ENCODE measurements at places on chromosomes 11 and 22. TPM values are rescaled to one million over a fixed set of nuclear protein-coding genes. Genes with fewer than 3 reads are reported as not detected.
A peak's percentile ranks its signal among the peaks of the same experiment; 100 is the strongest.

DNA sequence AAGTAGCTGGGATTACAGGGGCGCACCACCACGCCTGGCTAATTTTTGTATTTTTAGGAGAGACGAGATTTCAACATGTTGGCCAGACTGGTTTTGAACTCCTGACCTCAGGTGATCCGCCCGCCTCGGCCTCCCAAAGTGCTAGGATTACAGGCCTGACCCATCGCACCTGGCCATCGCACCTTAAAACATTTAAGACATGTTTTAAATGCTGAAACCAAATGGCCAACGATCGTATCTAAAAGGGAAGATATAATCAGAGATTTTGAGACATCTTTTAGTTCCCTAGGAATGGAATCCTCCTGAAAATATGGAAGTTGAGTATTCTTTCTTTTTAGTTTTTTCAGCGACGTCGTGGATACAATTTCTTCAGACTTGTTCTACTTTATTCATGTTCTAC lies 21.8 kb upstream of the APOBEC3A start:
- DNase-seq = no peak
- H3K27me3 ChIP-seq = peaks cover 38% of the 10 kb centered on the region
- no peak overlapping the region for H3K4me3 ChIP-seq
- peaks cover 11% of the 10 kb centered on the region for H3K4me1 ChIP-seq
- no peak overlapping the region for H3K27ac ChIP-seq

The PGM2L1 gene
- 4.0 TPM for total RNA-seq

The NNMT gene
- not detected for total RNA-seq

GRCh38 chr22:30717331-30717921 lies 22.8 kb downstream of the OSBP2 start:
- H3K4me3 ChIP-seq = no peak overlapping the region
- H3K27me3 ChIP-seq = peaks cover under 1% of the 10 kb centered on the region
- peaks cover 13% of the 10 kb centered on the region for H3K4me1 ChIP-seq
- H3K27ac ChIP-seq = peak overlapping the region; percentile 48
- DNase-seq = no peak
- H3K36me3 ChIP-seq = peaks cover 5% of the 10 kb centered on the region

The OTUB1 gene
- 104 TPM for total RNA-seq

The FOSL1 gene
- total RNA-seq = 31.7 TPM

The TMPRSS4 gene
- not detected for total RNA-seq

DNA sequence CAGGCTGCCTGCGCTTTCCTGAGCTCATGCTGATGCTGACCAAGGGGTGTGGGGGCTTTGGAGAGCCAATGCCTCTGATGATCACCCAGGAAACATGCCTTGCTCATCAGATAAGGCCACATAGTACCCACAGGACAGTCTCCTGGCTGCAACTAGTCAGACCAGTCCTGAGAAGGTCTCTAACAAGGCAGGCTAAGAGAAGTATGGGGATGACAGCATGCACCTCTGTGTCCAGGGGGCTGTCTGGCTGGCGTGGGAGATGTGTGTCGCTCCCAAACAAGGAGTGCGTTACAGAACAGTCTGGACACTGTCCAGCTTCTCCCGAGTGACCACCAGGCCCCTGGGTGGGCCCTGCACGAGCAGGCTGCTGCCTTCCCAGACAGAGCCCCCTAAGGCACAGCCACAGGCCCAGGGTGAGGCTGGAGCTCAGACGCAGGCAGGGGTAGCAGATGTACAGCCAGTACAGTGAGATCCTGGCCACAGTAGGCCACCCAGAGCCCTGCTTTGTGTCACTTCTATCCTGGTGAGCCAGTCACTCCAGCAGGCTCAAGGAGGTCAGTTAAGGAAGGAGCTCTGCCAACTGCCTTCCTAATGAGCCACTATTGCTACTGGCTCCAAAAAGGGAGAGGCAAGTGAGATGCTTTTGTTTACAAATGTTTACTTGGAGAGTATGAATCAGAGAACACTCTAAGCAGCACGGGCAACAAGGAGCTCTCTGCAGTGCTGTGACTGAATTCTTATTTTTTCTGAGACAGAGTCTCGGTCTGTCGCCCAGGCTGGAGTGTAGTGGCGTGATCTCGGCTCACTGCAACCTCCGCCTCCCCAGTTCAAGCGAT lies 66.0 kb upstream of the CLTCL1 start:
- H3K27me3 ChIP-seq = no peaks in the 10 kb centered on the region
- H3K4me1 ChIP-seq = peaks cover 5% of the 10 kb centered on the region
- no peak for DNase-seq
- H3K36me3 ChIP-seq = peaks cover 37% of the 10 kb centered on the region
- H3K4me3 ChIP-seq = no peak overlapping the region
- no peak overlapping the region for H3K27ac ChIP-seq

DNA sequence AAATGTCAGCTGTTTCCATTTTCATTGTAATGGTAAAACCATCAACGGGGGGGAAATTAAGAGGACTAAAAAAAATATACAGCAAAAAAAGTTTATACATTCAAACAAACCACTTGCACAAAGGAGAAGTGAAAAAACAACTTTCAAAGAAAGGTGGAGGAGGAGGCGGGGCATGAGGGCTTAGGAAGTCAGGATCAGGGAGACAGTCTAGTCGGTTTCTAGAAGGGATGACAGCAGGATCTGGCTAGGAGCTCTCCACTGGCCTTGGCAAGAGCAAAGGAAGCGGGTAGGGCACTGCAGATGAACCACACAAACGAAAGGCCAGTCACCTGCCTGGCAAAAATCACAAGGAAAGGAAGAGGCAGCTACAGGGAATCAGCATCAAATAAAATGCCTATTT lies 31.0 kb downstream of the NAP1L4 start:
- no peaks in the 10 kb centered on the region for H3K27me3 ChIP-seq
- H3K36me3 ChIP-seq = peaks cover 66% of the 10 kb centered on the region
- no peak for DNase-seq

The ARHGEF17 gene
- 0.05 TPM for total RNA-seq

GRCh38 chr11:119342362-119343130 lies 1.9 kb upstream of the C1QTNF5 start:
- H3K4me3 ChIP-seq = no peak overlapping the region
- peaks cover 9% of the 10 kb centered on the region for H3K36me3 ChIP-seq
- H3K4me1 ChIP-seq = peaks cover 14% of the 10 kb centered on the region
- peaks cover 37% of the 10 kb centered on the region for H3K27me3 ChIP-seq
- H3K27ac ChIP-seq = no peak overlapping the region

- peak overlapping the region; percentile 59 for H3K27ac ChIP-seq
- no peaks in the 10 kb centered on the region for H3K4me1 ChIP-seq
- DNase-seq = no peak
- peak overlapping the region; percentile 65 for H3K4me3 ChIP-seq
These were observed 553 bp upstream of the USP47 start for GRCh38 chr11:11841116-11841722.

DNA sequence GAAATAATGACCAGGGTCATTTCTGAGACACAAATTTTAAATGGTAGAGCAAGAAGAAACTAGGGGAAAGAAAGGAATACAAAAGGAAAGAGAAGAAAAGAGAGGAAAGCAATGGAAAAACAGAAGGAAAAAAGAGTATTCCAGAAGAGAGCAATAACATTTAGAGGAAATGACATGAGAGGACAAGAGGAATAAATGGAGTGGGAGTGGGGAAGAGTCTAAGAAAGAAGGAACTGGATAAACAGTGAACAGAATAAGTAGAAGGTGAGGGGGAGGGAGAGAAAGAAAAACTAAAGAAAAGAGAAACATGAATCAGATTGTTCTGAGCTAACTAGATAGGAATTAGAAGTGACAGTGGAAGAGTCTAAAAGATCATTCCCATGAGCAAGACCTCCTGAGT lies 28.4 kb downstream of the PRDM10 start:
- no peak overlapping the region for H3K4me3 ChIP-seq
- H3K36me3 ChIP-seq = peaks cover 3% of the 10 kb centered on the region
- H3K27me3 ChIP-seq = no peaks in the 10 kb centered on the region
- H3K4me1 ChIP-seq = no peaks in the 10 kb centered on the region
- no peak overlapping the region for H3K27ac ChIP-seq

- H3K27ac ChIP-seq = no peak overlapping the region
- no peaks in the 10 kb centered on the region for H3K4me1 ChIP-seq
- H3K27me3 ChIP-seq = peaks cover 13% of the 10 kb centered on the region
- no peak for DNase-seq
- no peak overlapping the region for H3K4me3 ChIP-seq
These were observed 29.8 kb downstream of the ZC3H12C start for GRCh38 chr11:110123003-110123402.

DNA sequence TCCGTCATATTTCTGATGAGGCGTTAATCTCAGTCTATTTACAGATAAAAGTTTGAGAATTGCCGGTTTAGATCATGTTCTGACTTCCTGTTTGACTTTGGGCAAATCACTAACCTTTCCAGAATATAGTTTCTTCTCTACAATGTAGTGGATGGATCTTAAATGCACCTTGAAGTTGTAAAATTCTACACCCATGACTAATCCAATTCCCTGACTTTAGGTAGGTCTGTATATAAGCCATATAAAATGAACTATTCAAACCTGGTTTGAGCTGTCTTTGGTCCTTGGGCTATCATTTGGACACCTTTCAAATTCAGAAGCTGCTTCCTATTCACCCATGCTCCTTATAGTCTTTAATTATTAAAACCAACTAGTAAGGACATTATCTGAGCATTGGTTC lies 52.2 kb upstream of the BLID start:
- no peak overlapping the region for H3K4me3 ChIP-seq
- no peaks in the 10 kb centered on the region for H3K27me3 ChIP-seq
- H3K27ac ChIP-seq = no peak overlapping the region

- H3K27me3 ChIP-seq = peaks cover 38% of the 10 kb centered on the region
- no peak overlapping the region for H3K4me3 ChIP-seq
- H3K36me3 ChIP-seq = no peaks in the 10 kb centered on the region
- H3K4me1 ChIP-seq = peaks cover 15% of the 10 kb centered on the region
- no peak for DNase-seq
- H3K27ac ChIP-seq = no peak overlapping the region
These were observed 13.0 kb upstream of the FLI1 start for GRCh38 chr11:128680906-128681305.

DNA sequence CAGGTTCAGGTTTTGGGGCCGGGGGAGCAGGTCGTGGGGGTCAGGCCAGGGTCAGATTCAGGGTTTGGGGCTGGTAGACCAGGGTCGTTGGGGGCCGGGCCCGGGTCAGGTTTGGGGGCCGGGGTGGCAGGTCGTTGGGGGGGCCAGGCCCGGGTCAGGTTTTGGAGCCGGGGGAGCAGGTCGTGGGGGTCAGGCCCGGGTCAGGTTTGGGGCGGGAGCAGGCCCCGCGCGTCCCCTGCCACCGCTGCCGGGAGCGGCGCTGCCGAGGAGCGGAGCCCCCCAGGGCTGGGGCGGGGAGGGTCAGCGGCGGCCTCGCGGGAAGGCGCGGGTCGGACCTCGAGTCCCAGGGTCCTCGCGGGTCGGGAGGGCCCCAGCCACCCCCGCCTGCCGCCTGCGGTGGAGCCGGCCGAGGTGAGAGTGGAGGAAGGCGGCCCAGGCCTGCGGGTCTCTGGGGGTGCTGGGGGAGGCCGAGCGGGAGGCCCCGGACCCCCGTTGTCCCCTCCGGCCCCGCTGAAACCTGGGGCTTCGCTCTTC lies 535 bp downstream of the TRABD start:
- H3K36me3 ChIP-seq = peaks cover 1% of the 10 kb centered on the region
- peak overlapping the region; percentile 96 for H3K4me3 ChIP-seq
- peak overlapping the region; percentile 94 for H3K27ac ChIP-seq

Data from activated T-helper 1 cell treated with anti-CD3 and anti-CD28 coated beads, Interleukin-12 subunit alpha, Interleukin-12 subunit beta, Interleukin-2, Interleukin-4 antibody, amounts not matched to agents 30 ng/mL and 10 ng/mL and 1 ng/mL, durations not matched to agents 14 hours and 24 hours and 36 hours (primary cell).